ENCODE measurements at places on chromosomes 2 and 18. TPM values are rescaled to one million over a fixed set of nuclear protein-coding genes. Genes with fewer than 3 reads are reported as not detected.
A peak's percentile ranks its signal among the peaks of the same experiment; 100 is the strongest.

DNA sequence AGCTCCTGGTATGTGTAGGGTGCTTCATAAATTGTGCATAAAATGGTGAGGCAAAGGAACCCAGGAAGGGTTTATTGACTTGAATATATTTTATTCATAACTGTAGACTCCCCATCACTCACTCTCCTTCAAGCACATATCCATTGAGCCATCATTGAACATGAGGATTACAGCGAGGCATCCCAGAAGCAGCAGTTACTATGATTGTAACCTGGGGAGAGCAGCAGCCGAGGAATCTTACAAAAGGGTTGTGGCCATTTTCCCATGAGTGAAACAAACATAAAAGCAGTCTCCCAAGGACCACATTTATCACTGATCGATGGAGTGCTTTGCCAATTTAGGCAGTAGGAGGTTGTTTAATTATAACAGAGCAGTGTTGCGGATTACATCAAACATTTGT is 183.4 kb downstream of the NCK2 start:
- DNase-seq: no peak

DNA sequence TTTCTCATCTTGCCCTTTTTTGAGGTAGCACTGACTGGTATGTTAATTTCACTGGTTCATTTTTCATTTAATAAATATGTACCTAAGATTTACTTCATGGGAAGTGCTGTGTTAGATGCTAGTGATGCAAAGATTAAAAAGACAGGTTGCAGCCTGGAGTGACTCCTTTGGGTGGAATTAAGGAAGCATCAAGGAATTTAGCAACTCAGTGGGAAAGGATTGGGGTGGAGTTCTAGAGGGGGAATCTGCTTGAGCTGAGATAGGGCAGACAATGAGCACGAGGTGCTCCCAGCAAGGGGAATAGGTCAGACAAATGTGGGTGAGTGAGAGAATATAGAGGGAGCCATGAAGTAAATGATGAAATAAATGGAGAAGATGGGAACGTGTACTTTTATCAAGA is 57.0 kb downstream of the LYPD6 start:
- DNase-seq: no peak

- no peak for DNase-seq
Observed at GRCh38 chr2:33214436-33214835, 262.0 kb upstream of the RASGRP3 start.

DNA sequence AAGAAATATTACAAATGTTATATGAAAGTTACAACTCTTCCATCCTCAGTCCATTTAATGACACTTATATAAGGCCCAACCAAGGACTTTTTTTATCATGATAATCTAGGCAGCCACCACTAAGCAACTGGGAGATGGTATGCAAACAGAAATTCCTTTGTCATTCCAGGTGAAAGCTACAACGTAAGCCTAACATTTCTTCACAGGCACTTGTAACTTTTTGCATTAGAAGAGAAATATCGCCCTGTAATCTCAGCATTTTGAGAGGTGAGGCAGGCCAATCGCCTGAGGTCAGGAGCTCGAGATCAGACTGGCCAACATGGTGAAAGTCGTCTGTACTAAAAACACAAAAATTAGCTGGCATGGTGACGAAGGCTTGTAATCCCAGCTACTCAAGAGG is 581.2 kb upstream of the SLC8A1 start:
- no peak for DNase-seq

DNA sequence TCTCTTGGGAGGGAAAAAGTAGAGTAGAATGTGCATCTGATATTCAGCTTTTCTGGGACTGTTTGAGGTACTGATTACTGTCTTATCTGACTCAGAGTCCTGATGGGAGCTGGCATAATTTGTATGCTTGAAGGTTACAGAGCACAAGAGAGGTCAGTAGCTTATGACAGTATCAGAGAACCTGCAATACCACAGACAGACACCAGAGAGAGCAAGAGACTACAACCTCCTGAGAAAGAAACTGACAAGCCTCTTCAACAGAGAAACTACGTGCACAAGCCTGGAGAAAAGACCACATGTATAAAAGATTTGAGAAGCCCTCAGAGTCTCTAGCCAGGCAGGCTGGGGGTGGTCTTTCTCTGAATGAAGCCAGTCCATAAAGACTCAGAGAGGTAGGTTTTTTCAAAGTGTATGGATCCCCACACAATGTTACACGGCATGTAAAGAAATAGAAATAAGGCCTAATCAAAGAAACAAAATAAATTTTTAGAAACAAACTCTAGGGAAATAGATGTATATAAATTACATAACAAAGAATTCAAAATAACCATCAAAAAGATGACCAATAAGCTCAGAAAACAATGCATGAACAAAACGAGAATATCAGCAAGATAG is 568.3 kb downstream of the LRRTM4 start:
- peak; percentile 1 for DNase-seq

- DNase-seq: no peak
Observed at GRCh38 chr2:17719562-17720371, 33.8 kb downstream of the SMC6 start.

GRCh38 chr2:153163055-153163454 is 315.5 kb downstream of the RPRM start:
- DNase-seq: no peak

GRCh38 chr18:11119959-11120587 is 29.3 kb downstream of the PIEZO2 start:
- DNase-seq: no peak

GRCh38 chr18:8828300-8828699 is 122.9 kb downstream of the MTCL1 start:
- no peak for DNase-seq

GRCh38 chr2:198137733-198138132 is 333.3 kb downstream of the PLCL1 start:
- no peak for DNase-seq

- DNase-seq: no peak
Observed at GRCh38 chr2:118049140-118049815, 35.4 kb upstream of the CCDC93 start.

GRCh38 chr2:105721991-105722511 is 22.7 kb upstream of the NCK2 start:
- no peak for DNase-seq

- no peak for DNase-seq
Observed at GRCh38 chr18:50090370-50091312, 104.3 kb downstream of the MYO5B start.

- DNase-seq: no peak
Observed at GRCh38 chr2:69353360-69353759, 33.7 kb downstream of the GFPT1 start.

DNA sequence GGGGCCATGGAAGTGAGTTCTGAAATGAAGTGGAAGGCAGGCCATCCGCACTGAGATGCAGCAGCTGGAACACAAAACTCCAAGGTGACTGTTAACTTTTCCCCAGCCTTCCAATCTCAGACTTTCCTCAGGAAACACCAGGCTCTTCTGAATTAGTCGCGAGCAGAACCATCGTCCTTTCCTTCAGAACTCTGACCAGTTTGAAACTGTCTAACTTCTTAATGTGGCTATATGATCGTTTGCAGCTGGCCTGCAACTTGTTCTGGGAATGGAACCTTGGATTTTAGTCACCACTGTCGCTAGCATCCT is 620 bp upstream of the RPL37A start:
- no peak for DNase-seq

- DNase-seq: no peak
Observed at GRCh38 chr2:121999264-121999663, 243.8 kb downstream of the TSN start.

GRCh38 chr2:70767079-70767698 is 811 bp downstream of the ADD2 start:
- no peak for DNase-seq

GRCh38 chr2:104852090-104852666 is 1.7 kb upstream of the POU3F3 start:
- DNase-seq: no peak

- no peak for DNase-seq
Observed at GRCh38 chr18:32175265-32175664, 14.6 kb upstream of the MEP1B start.

DNA sequence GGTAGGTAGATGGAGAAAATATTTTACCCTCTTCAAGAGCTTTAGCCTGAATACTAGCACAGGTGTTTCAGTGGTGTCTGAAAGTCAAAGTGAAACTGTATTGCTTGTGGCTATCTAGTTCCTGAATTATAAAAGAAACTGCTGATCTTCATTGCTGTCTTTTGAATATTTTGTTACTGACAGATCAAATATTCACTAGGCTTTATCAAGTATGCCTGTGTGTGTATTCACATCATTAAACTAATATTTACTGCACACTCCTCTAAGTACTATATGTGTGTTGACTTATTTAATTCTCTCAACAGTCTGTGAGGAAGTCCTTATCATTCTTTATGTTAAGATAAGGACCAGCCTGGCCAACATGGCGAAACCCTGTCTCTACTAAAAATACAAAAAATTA is 139.6 kb downstream of the SOCS6 start:
- DNase-seq: no peak

DNA sequence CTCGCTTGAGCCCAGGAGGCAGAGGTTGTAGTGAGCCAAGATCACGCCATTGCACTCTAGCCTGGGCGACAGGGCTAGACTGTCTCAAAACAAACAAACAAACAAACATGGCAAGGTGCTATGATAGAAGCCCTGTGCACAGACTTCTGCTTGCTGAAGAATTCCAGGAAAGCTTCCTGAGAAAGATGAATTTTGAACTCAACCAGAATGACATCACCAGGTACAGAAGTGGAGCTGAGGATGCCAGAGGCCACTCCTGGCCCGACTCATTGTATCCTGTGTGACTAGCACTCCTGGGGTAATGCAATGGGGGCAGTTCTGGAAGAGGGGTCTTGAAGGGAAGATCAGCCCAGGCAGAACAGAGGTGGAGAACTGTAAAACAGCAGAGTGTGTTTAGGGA is 22.0 kb upstream of the PNPT1 start:
- DNase-seq: no peak

DNA sequence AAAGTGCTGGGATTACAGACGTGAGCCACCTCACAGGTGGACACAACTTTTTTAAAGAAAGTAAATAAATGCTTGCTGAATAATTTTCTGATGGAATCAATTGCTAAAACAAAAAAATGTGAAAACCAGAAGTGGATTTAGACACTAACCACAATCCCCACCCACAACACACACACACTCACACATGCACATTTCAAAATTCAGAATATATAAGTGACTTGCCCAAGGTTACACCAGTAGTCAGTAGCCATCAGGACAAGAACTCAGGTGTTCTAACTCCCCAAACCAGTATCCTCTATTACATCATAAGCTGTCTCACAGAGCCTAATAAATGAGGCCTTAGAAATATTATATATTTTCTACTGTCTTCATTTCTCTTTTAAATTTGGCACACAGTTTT is 1923.6 kb upstream of the PIK3C3 start:
- DNase-seq: no peak

DNA sequence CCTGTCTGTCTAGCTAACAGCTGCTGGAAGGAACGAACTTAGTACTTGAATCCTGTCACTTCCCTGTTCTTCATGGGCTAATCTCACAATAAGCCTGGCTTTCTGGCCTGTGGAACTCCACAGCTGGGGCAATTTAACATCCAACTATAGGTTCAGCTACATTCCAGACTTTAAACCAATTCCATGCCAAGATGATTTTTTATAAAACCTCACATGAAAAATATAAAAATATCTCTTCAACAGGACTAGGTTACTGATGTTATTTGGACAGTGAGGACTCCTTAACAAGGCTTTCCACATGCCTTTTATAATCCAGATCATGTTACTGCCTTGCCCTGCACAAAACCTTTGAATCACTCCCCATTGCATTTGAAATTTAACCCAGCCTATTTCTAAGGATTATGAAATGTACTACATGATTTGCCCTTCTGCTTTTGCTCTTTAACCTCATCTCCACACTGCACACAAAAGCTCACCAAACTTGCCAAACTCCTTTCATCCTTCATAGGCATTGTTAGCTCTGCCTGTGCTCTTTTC is 863.2 kb upstream of the CHAC2 start:
- peak; percentile 6 for DNase-seq

GRCh38 chr2:74806920-74807319 is 27.0 kb upstream of the HK2 start:
- no peak for DNase-seq

DNA sequence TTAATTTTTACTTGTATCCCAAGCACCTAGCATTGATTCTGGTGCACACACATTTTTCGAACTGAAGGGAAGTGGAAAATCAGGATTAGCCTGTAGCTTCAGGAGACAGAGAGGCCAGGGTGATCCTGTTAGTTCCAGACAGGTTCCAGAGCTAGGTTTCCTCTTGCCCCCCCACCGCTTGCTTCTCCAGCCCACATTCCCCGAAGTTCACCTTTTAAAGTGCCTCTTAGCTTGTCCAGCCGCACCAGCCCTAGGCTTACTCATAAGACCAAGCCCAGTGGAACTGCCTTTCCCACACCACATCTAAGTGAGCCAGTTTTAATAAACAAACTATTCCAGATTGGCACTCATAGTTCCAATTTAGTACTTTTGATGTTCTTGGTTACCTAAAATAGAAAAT is 898.6 kb upstream of the KLHL29 start:
- no peak for DNase-seq

DNA sequence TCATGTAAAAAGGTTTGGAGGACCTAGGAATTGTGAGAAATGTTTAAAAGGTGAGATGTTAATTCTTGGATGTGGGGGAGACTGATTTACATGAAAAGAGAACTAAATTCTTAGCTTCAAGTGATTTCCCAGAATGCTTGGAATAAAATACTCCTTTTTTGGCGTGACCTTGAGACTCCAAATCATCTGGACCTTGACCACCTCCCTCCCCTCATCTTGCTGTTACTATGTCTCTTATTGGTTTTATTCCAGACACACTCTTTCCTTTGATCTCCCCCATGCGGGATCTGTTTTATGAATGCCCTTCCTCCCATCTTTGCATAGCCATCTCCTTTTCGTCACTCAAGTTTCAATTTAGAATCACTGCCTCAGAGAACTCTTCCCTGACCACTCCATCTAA is 20.0 kb upstream of the LRRTM1 start:
- DNase-seq: no peak

- no peak for DNase-seq
Observed at GRCh38 chr2:24579053-24579803, 88.2 kb downstream of the NCOA1 start.

The INHBB gene
- 0.05 TPM for polyA plus RNA-seq

The NCKAP1 gene
- polyA plus RNA-seq: 133 TPM

The ZNF638 gene
- polyA plus RNA-seq: 105 TPM

The HOXD8 gene
- polyA plus RNA-seq: not detected

The PTGR3 gene
- polyA plus RNA-seq: 30.9 TPM

The PEX13 gene
- polyA plus RNA-seq: 23.7 TPM

The B3GNT7 gene
- polyA plus RNA-seq: 0.06 TPM

The CDH2 gene
- 42.6 TPM for polyA plus RNA-seq

The RTKN gene
- polyA plus RNA-seq: 12.6 TPM

The CRYGB gene
- not detected for polyA plus RNA-seq

The CKAP2L gene
- polyA plus RNA-seq: 2.9 TPM

The FHOD3 gene
- 41.1 TPM for polyA plus RNA-seq

The GREB1 gene
- polyA plus RNA-seq: 0.17 TPM

All from AG04450 (cell line).